ENCODE measurements at places on chromosomes 3 and 15.
A peak's percentile ranks its signal among the peaks of the same experiment; 100 is the strongest.

GRCh38 chr15:79184465-79184892 is 93.9 kb upstream of the RASGRF1 start:
- DNase-seq, result peak; percentile 38

GRCh38 chr3:141379250-141379966 is 11.1 kb downstream of the ZBTB38 start:
- DNase-seq, result no peak

- no peak for DNase-seq
Observed at GRCh38 chr3:106403371-106404145, 534.7 kb upstream of the CBLB start.

GRCh38 chr3:110318108-110318507 is 753.5 kb upstream of the NECTIN3 start:
- DNase-seq, result no peak

Measured in stimulated activated CD8-positive, alpha-beta memory T cell treated with anti-CD3 and anti-CD28 coated beads, Interleukin-4, amount 100 ng/mL, for 1 hour (primary cell).